ENCODE measurements at places on chromosomes 1 and 21.

DNA sequence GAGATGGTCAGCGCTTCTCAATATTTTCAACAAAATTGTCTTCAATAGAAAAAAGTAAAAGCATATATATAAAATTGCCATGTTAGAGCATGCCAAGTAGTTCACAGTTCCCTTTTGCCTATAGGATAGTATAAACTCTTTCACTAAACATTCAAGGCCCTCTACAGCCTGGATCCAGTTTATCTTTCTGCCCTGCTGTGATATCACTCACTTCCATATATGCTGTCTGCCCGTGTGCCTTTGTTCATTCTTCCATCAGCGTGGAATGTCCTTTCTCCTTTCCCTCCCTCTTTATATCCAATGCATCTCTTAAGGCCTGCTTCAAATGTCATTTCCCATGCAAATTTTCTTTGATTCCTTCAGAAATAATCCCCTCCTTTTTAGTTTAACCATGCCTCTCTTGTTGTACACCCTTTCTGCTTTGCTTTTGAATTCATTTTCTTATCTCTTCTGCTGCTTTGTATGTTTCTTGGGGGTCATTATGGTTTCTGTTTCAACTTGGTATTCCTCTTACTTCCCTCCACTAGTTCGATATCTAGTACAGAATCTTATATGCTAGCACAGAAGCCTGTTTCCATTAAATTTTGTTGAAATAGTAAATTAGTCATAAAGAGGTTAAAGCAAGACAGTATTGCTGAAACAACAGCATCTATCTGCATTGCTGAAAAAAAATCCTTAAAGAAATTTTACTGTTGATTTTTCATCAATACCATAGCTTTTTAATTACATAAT, 44.7 kb downstream of the XCL2 start:
- no peak for ATAC-seq

- ATAC-seq = no peak
These were observed 9.6 kb downstream of the ACKR1 start for GRCh38 chr1:159214149-159214760.

DNA sequence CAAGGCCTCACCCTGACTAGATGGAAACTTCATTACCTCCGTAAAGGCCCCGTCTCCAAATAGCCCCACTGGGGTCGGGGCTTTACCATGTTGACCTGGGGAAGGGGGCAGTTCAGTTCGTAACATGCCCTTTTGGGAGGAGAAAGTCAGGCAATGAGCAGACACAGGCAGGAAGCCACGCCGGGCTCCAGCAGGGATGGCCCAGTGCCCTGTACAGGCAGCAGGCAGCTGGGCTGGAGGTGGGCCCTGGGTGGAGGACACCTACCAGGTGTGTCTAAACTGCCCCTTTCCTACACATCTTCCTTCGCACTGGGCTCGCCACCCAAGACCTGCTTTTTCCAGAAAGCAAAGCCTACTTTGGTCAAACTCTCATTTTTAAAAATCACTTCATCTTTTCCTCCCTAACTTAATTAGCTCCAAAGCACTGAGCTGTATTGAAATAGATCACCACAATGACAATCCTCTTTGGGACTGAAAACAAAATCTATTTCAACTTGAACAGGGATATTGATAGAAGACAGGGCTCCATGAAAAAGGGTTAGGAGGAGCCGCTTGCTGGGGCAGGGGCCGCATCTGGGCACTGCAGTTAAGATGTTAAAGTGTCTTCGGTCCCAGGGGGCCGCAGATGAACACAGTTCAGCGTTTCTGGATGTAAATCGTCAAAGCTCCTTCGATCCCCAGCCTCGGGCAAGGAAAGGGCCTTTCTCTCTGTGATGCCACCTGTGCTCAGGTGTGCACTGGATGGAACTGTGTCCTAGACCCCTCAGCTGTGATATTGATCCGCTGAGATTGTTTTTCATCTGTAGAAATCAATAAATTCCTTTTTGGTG, 104.6 kb downstream of the PDE9A start:
- ATAC-seq = no peak

GRCh38 chr1:71521655-71522264, 440.9 kb upstream of the ZRANB2 start:
- no peak for ATAC-seq

- ATAC-seq = no peak
These were observed 13.4 kb downstream of the ATF3 start for GRCh38 chr1:212621949-212622305.

DNA sequence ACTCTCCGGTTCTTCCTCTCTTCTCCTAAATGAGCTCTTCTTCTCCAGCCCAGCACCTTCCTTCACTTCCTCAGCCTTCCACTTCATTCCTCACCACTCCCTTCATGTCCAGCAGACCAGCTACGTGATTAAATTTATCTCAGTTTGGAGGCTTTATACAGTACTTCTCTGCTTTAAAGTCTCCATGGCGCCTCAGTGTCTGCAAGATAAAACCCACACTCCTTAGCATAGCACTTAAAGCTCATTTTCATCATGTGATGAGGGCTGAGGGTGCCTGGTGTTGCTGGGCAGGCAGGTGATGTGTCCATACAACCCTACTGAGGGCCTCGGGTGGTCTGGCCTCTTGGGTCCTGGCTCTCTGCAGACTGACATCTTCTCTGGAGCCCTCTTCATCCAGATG, 7.7 kb downstream of the SLC5A9 start:
- ATAC-seq = no peak

Measured in gastroesophageal sphincter (tissue), 4 donors.